ENCODE measurements at places on chromosomes 16 and 17.

GRCh38 chr17:34366010-34366409 lies 3.0 kb upstream of the CCL1 start:
- DNase-seq: no peak

DNA sequence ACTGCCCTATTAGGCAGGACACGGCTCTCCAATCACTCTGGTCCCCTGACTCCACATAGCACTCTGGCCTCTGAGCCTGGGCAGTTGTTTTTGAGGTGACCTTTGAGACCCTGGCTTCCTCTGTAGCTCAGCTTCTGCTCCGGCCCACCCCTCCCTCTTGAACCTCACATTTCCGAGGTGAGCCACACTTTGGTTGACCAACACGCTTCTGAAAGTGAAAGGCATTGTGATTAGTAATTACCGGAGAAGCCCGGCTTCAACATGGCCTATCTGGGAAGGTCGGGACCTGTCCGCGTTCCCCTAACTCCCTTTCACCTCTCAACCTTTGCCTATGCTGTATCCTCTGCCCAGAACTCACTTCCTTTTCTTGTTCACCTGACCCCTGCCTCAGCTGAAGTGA lies 10.3 kb upstream of the ITGAX start:
- DNase-seq: no peak

DNA sequence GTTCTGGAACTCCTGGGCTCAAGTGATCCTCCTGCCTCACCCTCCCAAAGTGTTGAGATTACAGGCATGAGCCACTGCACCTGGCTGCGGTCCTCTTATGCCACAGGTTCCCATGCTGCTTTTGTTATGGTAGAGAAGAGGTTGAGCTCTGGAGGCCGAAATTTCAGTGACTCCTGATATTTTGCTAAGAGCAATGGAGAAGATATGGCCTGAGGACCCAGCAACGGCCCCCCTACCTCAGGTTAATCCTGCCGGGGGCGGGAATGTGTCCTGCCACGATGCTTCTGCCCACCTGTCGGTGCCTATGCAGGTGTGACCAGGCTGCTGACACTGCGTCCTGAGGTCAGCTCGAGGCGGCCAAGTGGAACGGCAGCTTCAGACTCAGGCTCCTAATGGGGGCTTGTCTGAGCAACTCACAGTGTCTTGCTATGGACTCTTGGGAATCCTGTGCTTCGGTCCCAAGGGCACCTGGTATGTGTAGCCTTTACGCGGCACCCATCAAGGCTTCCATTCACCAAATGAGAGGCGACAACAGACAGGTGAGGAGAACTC lies 7.6 kb upstream of the SEC14L1 start:
- no peak for DNase-seq

DNA sequence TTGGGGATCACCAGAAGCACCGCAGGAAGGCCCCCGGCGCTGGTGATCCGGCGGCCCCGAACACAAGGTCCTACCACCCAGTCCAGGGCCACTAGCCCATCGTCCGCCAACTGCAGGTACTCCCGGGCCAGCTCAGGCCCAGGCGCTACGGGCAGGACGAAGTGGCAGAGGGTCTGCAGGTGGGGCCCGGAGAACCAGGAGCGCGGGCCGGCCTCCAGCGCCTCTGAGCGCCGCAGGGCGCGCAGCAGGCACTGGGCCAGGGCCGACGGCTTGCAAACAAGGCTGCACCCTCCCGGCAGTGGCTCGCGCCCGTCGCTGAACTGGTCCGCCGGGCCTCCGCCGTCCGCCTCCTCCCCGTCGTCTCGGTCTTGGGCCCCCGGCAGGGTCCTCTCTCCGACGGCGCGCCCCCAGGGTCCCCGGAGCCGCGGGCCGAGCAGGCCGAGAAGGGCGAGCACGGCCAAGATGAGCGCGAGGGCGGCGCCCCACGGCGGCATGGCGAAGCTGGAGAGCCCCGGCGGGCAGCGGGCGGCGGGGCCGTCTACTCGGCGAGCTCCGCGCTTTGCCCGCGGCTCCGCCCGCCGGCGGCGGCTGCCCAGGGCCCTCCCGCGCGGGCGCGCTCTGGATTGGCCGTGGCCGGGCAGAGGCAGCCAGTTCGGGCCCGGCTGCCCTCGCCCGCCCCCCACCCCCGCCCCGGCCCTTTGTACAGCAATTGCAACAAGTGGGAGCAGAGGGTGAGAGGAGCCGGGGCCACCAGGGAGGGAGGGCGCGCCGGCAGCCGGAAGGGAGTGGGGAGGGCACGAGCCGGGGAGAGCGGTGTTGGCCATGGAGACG lies at the start of gene ABHD15:
TSS of gene ABHD15 (minus strand) at position 565 of the 831 bp plus-strand sequence. CDS start at position 494, 71 bp downstream.
- DNase-seq: peak; percentile 60

DNA sequence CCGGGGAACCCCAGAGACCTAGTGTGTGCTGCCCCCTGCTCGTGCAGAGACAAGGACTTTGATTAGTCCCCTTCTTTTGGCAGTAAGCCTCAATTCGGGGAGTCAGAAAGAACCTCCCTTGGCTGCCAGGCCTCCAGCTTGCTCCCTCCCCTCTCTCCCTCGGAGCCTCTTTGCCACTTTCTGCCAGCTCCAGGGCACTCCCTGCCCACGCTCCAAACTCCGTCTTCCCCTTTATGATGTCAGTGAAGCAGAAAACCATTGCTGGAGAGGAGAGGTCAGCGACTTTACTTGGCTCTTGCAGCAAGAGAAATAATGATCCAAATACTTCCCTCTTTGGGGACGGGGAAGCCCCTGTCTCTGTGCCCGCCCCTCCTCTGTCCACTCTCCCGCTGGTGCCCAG lies 28.1 kb downstream of the TTYH2 start:
- DNase-seq: no peak

- DNase-seq: peak; percentile 54
These were observed 1.7 kb downstream of the METRNL start for GRCh38 chr17:83080858-83081683.

- no peak for DNase-seq
These were observed 70.8 kb downstream of the RAB11FIP4 start for GRCh38 chr17:31462261-31462660.

GRCh38 chr17:79899584-79899983 lies 60.3 kb upstream of the CBX4 start:
- no peak for DNase-seq

GRCh38 chr16:70694868-70695218 lies 9.0 kb upstream of the MTSS2 start:
- DNase-seq: no peak

- peak; percentile 32 for DNase-seq
These were observed 2.8 kb downstream of the TOB1 start for GRCh38 chr17:50863221-50863843.

DNA sequence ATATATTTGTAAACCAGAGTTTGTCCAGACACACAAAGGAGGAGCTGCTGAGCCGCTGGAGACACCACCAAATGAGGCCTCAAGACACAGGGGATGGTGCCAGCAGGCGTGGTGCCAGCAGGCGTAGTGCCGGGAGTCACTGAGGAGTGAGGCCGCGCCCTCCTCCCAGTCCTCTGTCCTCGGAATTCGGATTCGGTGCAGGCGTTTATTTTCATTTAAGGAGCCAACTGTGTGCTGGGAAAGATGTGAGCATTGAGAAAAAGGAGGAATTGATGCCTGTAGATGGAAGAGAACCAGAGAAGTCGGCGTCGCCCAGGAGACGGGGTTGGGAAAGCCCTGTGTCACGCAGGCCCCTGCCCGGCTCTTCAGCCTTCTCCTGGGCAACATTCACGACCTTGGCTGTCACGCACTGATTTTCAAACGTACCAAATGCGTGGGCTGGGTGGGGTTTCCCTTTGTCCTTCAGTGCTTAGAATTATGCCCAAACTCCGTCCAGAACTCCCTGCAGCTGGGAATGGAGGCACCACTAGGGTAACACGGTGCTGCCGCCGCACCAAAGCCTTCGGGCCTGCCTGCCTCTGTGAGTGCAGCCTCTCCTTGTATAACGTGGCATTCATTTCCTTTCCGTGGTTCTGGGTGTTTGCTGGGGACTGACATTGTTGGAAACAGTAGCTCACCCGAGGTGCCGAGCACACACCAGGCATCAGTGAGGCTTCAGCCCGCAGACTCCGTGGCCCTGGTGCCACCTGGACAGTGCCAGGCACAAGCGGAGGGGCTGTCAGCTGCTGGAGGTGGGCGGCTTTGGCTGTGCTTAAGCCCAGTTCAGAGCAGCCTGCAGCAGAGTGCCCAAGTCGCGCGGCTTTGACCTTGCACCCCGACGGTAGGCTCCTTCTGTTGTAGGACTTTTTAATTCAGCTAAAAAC lies 49.0 kb upstream of the CHMP6 start:
- DNase-seq: no peak

DNA sequence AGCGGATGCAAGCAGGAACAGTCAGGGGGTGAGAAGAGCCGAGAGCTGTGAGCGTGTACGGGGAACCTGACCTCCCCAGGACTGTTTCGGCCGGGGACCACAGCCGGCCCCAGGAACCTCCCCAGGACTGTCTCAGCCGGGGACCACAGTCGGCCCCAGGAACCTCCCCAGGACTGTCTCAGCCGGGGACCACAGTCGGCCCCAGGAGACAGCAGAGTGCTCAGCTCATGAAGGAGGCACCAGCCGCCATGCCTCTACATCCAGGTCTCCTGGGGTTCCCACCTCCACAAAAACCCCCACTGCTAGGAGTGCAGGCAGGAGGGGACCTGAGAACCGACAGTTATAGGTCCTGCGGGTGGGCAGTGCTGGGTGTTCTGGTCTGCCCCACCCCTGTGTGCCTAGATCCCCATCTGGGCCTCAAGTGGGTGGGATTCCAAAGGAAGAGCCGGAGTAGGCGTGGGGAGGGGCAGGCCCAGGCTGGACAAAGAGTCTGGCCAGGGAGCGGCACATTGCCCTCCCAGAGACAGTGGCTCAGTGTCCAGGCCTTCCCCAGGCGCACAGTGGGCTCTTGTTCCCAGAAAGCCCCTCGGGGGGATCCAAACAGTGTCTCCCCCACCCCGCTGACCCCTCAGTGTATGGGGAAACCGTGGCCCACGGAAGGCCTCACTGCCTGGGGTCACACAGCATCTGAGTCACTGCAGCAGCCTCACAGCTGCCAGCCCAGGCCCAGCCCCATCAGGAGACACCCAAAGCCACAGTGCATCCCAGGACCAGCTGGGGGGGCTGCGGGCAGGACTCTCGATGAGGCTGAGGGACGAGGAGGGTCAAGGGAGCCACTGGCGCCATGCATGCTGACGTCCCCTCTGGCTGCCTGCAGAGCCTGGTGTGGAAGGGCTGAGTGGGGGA lies 4.3 kb downstream of the RHBDF1 start:
- no peak for DNase-seq

DNA sequence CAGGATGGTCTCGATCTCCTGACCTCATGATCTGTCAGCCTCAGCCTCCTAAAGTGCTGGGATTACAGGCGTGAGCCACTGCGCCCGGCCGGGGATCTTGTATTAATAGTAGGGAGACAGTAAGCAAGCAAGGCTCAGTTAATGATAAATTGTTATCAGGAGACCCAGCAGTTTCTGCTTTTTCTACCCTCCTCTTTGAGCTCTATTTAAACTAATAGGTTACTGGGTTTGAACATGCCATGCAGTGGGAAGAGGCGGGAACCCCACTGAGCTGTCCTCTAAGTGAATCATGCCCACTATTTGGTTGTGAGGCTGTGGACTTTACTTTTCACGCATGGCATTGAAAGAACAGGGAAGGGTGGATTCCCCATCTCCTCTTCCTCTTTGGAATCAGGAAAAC lies 223.9 kb downstream of the WWOX start:
- DNase-seq: no peak

GRCh38 chr17:39238311-39238972 lies 12.7 kb upstream of the STAC2 start:
- peak; percentile 59 for DNase-seq

DNA sequence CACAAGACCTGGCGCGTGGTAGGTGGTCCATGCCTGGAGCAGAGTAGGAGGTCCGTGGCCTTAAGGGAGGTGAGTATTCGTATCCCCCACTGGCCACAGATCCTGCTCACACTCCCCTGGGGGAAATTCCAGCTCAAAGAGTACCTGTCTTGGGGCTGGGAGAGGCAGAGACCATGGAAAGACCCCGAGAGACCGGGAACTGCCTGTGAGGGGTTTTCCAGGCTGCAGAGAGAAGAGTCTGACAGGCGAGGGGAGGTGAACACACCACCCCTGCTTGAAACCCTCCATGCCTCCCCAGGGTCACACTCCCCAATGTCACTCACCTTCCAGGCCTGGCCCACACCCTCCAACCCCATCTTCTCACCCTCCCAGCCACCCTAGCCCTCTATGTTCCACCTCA lies 12.6 kb upstream of the SNN start:
- DNase-seq: no peak

DNA sequence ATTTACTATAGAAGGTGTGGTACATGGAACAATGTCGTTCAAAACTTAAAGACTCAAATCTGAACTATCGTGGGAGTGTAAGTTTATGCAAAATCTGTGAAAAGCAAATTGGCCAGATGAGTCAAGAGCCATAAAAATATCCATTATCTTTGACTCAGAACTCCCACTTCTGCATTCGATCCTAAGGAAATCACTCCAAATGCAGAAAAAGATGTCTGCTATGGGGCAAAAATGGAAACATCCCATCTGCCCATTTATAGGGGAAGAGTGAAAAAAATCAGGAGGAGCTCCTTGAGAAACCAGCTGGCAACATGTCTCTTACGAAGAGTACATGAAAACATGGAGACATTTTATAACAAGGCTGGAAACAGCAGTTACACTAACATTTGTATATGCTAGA lies 43.6 kb upstream of the CCDC182 start:
- no peak for DNase-seq

GRCh38 chr16:31084584-31085302 lies 4.0 kb downstream of the PRSS53 start:
- DNase-seq: no peak

- DNase-seq: no peak
These were observed 658 bp upstream of the DUSP3 start for GRCh38 chr17:43779145-43780125.

Data from stimulated activated CD4-positive, alpha-beta T cell treated with anti-CD3 and anti-CD28 coated beads, Interleukin-4, amount 100 ng/mL, for 1 hour (primary cell).